Forelimb muscle (tissue), 1 donor: ENCODE measurements at places on chromosomes 2 and 18. TPM values are rescaled to one million over a fixed set of nuclear protein-coding genes. Genes with fewer than 3 reads are reported as not detected.

COLEC11 gene
- 0.40 TPM for polyA plus RNA-seq

MTCL1 gene
- polyA plus RNA-seq: 33.0 TPM

SPDYA gene
- 1.2 TPM for polyA plus RNA-seq

SLC25A52 gene
- polyA plus RNA-seq: 0.13 TPM

SFT2D3 gene
- not detected for polyA plus RNA-seq

NYAP2 gene
- polyA plus RNA-seq: 0.34 TPM

LINC00305 gene
- not detected for polyA plus RNA-seq

PTH2R gene
- 0.10 TPM for polyA plus RNA-seq

VPS4B gene
- 24.1 TPM for polyA plus RNA-seq

SPHKAP gene
- 29.8 TPM for polyA plus RNA-seq

- no peak for DNase-seq
These were observed 1006.1 kb upstream of the CELF4 start for GRCh38 chr18:38571651-38572050.

- DNase-seq: no peak
These were observed 40.8 kb downstream of the CHN1 start for GRCh38 chr2:174964404-174964803.

GRCh38 chr2:188381614-188382013 lies 89.9 kb downstream of the GULP1 start:
- DNase-seq: no peak

DNA sequence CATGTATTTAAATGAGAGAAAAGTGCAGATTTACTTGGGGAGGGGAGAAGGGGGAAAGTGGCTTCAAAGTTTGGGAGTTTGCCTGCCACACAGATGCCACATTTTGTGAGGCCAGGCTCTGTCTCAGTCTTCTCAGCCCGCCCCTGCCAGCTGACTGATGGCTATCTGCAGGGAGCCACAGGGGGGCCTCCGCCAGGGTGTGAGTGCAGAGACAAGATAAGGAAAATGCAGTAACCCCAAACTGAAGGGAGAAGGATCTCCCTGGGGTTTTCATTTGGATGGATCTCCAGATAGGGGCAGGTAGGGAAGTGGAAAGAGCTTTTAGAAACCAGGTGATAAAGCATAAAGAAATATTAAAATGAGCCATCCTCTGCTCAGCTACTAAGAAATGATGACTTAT lies 128.8 kb downstream of the ZNF521 start:
- no peak for DNase-seq

GRCh38 chr2:135226961-135227360 lies 174.9 kb downstream of the RAB3GAP1 start:
- no peak for DNase-seq

- no peak for DNase-seq
These were observed 6.3 kb downstream of the PPP4R3B start for GRCh38 chr2:55610954-55611743.

DNA sequence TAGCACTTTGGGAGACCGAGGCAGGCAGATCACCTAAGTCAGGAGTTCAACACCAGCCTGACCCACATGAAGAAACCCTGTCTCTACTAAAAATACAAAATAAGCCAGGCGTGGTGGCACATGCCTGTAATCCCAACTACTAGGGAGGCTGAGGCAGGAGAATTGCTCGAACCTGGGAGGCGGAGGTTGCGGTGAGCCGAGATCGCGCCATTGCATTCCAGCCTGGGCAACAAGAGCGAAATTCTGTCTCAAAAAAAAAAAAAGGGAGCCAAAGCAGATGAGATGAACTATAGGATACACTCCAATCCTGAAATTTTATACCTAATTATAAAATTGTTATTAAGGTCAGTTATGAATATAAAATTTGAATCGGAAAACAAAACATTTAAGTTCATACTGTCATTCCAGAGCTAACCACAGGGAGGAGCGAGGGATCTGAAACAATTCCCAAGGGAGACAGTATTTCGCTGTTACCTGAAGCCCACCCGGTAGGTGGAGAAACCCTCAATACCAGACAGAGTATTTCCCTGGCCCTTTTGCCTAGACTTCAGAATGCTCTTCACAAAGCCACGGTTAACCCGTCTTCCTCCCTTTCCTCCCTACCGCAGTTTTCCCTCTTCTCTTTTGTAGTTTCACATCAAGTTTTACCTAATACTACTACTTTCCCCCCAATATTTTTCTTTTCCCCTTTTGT lies 1.4 kb downstream of the PPM1G start:
- no peak for DNase-seq

GRCh38 chr18:61371111-61371510 lies 37.9 kb downstream of the CDH20 start:
- DNase-seq: no peak

- no peak for DNase-seq
These were observed 126.0 kb downstream of the SP100 start for GRCh38 chr2:230541934-230542380.

- no peak for DNase-seq
These were observed 43.9 kb upstream of the VWA3B start for GRCh38 chr2:98043101-98043500.

DNA sequence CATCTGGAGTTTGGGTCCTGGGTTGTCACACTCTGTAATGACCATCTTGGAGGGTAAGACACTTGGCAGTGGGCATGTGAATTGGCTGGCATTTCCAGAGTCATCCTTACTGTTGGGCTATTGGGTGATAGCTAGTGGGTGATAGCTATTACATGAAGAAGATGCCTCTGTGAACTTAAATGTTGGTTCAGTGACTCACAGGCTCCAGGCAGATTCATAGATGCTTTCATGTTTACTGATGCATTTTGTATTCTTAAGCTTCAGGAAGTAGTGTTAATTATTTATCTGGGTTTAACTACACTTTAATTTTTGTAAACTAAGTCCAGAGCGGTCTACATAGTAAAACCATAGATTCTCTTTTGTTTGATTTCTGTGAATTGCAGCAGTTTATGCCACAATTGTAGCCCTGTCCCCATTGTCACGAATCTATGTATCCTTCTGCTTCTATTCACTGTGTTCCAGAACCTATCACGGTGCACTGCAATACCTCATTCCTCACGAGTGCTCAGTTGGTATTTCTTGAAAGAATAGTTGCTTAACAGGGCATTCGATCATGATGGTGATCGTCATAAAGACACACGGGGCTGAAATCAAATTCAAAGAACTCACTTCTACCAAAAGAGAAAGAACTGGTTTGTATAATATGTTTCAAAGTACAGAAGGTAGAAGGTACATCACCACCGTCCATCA lies 79.7 kb downstream of the GBX2 start:
- DNase-seq: no peak

DNA sequence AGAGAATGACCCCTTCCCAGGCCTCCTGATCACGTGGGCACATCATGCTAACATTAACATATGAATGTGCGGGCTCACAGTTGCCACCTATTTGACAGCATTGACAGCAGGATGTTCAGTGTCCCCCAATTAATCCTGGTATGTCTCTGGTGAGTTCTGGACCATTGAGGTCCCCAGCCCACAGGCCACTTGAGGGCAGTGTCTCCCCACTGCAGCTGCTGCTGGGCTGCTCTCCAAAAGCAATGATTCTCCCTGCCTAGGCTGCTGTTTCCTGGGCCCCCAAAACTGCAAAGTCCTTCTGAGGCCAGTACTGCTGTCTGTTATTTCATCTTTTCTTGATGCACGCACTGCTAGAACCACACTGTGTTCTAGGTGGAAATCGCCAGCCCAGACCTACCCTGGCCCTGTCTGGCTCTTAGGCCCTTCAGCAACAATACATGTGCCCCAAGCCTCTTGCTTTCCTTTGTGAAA lies 52.7 kb upstream of the MAPK4 start:
- DNase-seq: no peak

DNA sequence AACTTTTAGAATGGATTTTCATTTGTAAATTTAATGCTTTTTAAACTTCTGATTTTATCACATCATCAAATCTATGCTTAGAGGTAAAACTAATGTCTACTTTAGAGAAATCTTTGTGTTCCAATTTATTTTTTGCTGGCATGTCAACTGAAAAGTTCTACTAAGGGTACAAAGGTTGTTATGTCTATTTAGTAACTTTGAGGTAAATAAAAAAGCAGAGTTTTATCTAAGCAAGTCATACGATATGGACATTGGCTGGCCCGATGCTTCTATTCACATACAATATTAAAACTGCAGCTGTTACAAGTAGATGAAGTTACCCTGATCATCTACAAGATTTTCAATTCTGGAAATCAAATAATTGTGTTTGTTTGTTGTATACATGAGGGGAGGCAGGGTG lies 1575.1 kb downstream of the LRP1B start:
- no peak for DNase-seq

DNA sequence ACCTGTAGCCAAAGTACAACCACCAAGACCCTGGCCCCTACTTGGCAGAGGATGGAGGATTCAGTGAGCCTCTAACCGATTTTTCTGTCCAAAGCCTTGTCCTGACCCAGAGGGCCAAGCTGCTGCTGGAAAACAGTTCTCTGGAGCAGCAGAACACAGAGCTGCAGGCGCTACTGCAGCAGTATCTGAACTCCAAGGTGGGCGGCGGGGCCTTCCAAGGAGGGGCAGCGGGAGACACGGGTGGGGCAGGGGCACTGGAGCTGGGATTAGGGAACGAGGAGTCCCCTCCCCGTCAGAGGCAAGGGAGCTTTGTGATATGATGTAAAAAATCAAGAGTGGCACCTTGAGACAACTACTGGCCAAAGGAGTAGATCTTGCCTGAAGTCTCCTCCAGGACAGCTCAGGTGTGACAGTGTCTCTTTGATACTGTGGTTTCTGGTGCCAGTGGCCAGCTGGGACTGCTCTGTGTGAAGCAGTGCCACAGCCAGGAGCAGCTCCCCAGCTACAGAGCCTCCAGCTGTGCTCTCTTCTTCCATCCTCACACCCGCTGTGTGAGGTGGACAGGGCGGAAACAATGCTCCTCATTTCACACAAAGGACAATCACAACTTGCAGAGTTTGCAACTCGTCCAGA lies 22.8 kb downstream of the OTOF start:
- no peak for DNase-seq

DNA sequence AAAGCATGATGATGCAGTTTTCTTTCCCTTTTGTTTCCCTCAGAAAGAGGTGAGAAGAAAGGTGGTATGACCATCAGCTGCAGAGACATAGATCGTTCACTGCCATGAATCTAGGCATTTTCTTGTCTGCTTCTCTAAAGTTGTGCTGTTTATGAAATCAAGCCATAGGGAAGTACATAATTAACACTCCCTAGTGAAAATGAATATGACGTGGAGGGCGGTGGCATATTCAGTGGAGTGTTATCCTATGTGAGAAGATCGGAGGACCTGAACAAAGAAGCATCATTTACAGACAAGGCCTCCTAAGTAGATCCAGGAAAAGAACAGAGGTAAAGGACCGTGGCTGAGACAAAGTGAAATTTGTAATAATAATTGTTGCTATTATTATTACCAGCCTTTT lies 509.0 kb upstream of the SLC39A10 start:
- no peak for DNase-seq

DNA sequence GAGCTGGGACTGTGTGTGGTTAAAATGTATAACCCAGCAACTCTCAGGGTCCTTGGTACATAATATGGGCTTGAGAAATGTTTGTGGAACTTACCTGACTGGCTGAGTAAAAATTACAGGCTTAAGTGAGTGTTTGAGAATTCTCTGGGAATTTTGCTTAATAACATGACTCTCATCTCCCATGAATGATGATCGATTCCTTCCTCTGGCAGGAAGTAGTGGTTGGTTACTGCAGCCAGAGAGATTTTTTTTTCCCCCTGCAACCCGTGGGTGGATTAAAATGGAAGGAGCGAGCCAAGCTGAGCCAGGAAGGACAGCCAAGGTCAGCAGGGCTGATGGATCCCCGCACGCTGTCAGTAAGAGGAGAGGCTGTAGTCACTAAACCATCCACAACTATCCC lies 40.6 kb upstream of the RFX8 start:
- DNase-seq: no peak

- no peak for DNase-seq
These were observed 11.6 kb downstream of the KCNH7 start for GRCh38 chr2:162826921-162827320.

DNA sequence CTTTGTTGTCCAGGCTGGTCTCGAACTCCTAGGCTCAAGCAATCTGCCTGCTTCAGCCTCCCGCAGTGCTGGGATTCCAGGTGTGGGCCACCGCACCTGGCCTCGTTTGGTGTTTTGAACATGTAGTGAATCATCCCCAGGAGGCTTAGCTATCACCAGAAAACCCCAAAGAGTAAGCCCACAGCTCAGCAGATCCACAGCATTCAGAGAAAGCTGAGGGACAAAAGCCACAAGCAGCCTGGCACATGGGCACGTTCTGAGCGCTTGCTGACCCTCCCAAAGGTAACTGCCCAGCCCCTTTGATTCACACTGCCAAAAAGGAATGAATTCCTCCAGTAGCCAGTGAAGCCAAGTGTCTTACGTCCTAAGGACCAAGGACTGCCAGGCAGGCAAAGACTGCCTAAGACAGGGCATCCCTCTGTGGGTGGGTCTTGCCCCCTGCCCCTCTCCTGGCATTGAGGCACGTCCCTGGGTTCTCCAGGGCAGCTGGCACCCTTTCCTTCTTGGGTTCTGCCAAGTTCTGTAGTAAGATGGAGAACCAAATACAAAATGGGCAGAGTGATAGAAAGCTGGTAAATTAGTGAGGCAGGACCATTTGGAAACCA lies 31.7 kb downstream of the MBP start:
- DNase-seq: no peak

GRCh38 chr18:45412577-45412976 lies 202.7 kb upstream of the SLC14A2 start:
- no peak for DNase-seq
